Myometrial cell (primary cell): ENCODE measurements at places on chromosomes 6 and 20. TPM values are rescaled to one million over a fixed set of nuclear protein-coding genes. Genes with fewer than 3 reads are reported as not detected.

Gene ADGRG6
- 16.7 and 22.0 TPM in 2 replicates for total RNA-seq

Gene ADGRB3
- total RNA-seq = 0.18 TPM in 1 of 2 replicates, not detected in the other

Gene SLC17A9
- total RNA-seq = 26.1 and 36.3 TPM in 2 replicates

Gene PRPH2
- total RNA-seq = 2.0 and 2.7 TPM in 2 replicates

Gene RAET1L
- not detected in 2 replicates for total RNA-seq

Gene PTK6
- total RNA-seq = not detected in 2 replicates

Gene PAK5
- total RNA-seq = not detected in 2 replicates
